ENCODE measurements at places on chromosomes 3 and 15.

DNA sequence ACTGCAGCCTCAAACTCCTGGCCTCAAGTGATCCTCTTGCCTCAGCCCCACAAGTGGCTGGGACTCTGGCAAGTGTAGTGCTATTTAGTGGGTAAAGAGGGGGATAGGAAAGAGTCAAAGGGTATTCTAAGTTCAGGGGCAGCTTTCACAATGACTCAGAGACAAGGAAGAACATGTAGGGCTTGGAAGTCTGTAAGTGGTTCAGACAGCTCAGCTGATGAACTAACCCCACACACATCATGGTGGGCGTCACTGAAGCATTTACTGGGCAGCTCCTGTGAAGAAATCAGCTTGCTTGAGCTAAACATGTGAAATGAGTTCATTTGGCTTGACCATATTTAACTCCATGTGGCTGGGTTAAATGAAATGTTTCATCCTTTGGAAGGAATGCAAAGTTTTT lies 34.6 kb upstream of the THSD4 start:
- no peak for DNase-seq

DNA sequence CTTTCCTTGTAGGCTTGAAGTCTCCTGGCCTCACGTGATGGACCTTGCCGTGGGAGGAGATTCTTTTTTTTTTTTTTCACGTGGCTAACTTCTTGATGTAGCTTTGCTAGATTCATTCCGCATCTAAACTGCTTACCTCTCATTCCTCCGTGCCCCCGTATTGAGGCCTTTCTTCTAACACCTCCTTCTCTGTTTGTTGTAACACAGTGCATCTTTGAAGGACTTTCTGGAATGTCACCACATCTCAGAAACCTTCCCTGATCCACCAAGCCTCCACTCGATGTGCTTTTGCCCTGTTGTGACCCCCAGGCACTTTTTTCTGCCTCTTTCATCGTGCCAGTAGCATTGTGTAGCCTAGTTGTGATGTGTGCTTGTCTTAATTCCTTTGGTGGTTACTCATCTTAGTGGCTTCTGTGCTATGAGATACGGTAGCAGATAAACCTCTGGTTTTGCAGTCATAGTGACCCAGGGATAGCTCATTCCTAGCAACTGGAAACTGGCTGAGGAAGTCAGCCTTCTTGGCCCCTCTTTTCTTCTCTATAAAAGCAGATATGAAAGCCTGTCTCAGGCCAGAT lies 1.6 kb upstream of the BNC1 start:
- no peak for DNase-seq

GRCh38 chr3:3278073-3278472 lies 98.6 kb upstream of the CRBN start:
- no peak for DNase-seq

DNA sequence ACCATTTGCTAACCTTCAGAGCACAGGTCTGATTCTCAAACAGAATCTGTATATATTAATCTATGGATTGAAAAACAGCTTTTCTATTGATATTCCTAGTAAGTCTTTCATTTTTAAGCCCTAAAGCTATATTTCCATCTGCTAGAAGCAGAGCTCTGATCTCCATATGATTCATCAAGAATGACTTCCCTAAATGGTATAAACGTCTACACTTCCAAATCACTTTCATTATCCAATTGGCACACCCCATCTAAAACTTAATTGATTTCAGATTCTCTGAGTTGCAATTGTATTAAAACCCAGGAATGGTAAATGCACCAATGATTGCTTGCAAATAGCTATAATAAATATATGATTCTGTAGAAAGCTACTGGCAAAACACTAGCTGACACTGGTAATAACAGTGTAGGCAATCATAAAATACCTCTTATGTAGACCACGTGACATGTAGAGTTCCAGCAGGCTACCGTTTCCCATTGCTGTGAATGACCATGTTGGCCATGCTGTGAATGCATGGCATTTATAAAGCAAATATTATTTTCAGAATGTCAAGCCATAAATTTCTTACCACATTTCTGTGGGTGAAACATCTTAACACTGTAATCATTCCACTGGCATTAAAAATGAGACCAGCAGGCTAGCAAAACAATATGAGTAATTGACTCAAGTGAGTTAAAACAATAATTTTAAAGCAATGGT lies 226.0 kb downstream of the ZMAT3 start:
- no peak for DNase-seq

- DNase-seq = peak; percentile 94
These were observed at the start of gene CCDC174 for GRCh38 chr3:14651440-14652251. TSS of gene CCDC174 (plus strand) at chr3:14651762. CDS start at chr3:14651837, 75 bp downstream.

- DNase-seq = no peak
These were observed 21.6 kb upstream of the PLXNA1 start for GRCh38 chr3:126961191-126961790.

GRCh38 chr3:110423276-110423675 lies 648.3 kb upstream of the NECTIN3 start:
- DNase-seq = no peak

DNA sequence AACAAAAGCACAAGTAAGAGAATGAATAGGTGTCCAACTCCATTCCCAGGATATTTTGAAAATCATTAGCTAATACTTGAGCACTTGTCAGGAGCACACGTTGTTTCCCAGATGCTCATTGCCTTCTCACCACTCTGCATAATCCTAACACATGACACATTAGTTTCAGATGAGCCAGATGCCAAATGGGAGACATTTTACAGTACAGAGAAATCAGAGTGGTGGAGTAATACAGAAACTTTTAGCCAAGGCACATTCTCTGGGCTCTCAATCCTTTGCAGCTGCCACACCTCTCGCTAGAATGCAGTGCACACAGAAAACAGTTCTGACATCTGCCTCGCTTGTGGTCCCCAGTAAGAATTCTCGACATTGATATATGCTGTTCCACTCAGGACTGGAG lies 76.6 kb downstream of the P3H2 start:
- DNase-seq = no peak

GRCh38 chr15:77096541-77096940 lies 25.6 kb upstream of the TSPAN3 start:
- DNase-seq = no peak

DNA sequence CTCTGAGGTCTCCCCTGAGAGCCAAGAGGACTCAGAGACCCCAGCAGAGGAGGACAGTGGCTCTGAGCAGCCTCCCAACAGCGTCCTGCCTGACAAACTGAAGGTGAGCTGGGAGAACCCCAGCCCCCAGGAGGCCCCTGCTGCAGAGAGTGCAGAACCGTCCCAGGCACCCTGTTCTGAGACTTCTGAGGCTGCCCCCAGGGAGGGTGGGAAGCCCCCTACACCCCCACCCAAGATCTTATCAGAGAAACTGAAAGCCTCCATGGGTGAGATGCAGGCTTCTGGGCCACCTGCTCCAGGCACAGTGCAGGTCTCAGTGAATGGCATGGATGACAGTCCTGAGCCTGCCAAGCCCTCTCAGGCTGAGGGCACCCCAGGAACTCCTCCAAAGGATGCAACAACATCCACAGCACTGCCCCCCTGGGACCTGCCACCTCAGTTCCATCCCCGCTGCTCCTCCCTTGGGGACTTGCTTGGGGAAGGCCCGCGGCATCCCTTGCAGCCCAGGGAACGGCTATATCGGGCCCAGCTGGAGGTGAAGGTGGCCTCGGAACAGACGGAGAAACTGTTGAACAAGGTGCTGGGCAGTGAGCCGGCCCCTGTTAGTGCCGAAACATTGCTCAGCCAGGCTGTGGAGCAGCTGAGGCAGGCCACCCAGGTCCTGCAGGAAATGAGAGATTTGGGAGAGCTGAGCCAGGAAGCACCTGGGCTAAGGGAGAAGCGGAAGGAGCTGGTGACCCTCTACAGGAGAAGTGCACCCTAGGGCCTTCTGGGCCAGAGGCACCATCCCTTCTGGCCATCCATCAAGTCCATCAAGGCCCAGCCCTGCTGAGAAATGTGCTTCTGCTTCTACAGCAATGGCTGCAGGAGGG lies 23.6 kb downstream of the PLEKHO2 start:
- DNase-seq = no peak

DNA sequence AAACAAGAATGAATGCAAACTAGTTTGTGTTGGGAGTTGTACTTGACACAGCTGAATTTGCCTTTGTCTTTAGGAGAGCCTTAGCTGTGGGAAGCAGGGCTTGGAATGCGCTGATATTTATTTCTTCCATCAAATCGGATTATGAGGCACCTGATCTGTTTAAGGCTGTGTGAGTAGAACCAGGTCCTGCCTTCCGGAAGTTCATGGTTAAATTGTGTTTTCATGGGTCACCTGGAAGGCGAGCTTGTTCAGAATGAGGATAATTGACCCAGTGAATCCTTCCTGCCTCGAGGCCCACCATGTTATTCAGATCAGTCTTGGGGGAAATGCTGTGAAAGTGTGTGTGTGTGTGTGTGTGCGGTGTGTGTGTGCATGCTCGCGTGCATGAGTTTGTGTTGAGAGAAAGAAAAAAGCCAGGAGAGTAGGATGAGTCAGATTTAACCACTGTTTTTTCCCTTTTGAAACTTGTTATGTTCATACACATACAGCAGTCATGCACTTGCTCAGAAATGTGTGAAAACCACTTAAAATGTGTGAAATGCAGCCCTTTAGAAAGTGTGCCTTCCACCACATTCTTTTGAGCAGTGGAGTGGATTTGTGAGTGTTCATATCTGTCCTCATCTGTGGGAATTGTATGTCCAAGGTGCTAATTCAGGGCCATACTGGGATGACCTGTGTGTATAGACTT lies 36.7 kb downstream of the SMAD3 start:
- peak; percentile 57 for DNase-seq

- DNase-seq = no peak
These were observed 132.3 kb downstream of the CHCHD6 start for GRCh38 chr3:126836220-126836860.

DNA sequence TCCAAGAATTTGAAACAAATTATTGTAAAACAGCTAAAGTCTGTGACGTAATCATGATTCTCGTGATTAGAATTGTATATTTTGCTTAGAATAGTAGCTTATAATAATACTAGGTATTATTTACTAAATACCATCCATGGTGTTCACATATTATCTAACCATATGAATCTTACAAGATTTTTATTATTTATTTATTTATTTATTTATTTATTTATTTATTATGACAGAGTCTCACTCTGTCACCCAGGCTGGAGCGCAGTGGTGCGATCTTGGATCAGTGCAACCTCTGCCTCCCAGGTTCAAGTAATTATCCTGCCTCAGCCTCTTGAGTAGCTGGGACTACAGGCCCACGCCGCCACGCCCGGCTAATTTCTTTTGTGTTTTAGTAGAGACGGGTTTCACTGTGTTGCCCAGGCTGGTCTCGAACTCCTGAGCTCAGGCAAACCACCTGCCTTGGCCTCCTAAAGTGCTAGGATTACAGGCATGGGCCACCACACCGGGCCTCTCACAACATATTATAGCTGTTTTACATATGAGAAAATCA lies 173.5 kb downstream of the EPHA3 start:
- DNase-seq = no peak

GRCh38 chr3:169432708-169433432 lies 230.6 kb downstream of the MECOM start:
- DNase-seq = no peak

GRCh38 chr3:177402533-177402932 lies 205.3 kb upstream of the TBL1XR1 start:
- DNase-seq = no peak

DNA sequence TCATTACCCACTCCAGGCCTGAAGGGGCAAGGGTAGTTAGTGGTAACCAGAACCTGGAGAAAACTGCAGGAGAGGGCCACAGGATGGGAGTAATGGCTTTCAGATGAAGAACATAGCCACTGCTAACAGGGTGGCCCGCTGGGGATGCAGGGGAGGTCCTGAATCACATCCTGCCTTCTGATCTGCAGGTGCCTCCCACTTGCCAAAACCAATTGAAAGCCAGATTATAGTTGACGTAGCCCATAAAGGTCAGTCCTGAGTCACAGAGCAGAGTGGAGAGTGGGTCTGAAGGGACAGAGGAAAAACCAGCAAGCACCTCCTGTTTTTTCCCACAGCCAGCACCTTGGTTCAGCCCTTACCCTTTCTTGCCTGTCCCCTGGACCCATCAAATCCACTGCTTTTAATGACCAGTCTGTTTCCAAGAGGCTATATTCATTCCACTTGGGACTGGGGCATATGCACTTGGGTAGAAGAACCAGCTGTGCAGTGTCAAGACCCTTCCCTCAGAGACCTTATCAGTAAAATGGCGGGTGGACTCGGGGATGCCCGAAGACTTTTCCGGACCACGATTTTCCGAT lies 646 bp upstream of the SLC35G2 start:
- DNase-seq = peak; percentile 13

DNA sequence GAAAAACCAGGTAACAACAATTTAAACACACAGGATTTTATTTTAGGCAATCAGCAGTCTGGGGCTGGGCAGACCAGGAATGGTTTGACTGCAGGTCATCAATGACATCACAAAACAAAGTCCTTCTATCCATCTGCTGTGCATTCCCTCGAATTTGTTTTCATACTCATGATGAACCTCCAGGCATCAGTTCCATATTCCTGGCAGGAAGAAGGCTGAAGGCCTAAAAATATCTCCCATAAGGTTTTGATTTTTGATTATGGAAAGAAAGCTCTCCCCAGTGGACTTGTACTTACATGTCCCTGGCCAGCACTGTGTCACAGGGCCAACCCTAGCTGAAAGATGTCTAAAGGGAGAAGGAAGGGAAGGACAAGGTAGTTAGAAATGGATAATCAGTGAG lies 107.4 kb downstream of the PEAK1 start:
- DNase-seq = no peak

- DNase-seq = no peak
These were observed 6.7 kb downstream of the SUMF1 start for GRCh38 chr3:4460334-4460733.

DNA sequence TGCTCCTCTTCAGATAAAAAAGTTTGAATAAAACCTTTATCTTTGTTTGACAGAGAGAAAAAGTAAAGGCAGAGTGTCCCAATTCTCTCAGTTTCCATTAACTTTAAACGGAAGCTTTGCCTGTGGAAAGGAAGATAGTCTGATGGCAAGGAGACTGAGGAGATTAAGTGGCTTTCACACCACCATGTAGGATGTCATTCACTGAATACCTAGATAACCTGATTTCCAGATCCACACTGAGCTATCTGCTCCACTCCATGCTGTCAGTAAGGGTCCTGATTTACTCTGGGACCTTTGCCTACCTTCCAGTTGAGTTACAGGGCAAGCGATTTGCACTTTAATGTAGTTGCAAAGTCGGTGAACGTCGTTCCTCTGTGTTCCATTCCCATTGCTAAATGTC lies 233.4 kb upstream of the TBL1XR1 start:
- DNase-seq = no peak

DNA sequence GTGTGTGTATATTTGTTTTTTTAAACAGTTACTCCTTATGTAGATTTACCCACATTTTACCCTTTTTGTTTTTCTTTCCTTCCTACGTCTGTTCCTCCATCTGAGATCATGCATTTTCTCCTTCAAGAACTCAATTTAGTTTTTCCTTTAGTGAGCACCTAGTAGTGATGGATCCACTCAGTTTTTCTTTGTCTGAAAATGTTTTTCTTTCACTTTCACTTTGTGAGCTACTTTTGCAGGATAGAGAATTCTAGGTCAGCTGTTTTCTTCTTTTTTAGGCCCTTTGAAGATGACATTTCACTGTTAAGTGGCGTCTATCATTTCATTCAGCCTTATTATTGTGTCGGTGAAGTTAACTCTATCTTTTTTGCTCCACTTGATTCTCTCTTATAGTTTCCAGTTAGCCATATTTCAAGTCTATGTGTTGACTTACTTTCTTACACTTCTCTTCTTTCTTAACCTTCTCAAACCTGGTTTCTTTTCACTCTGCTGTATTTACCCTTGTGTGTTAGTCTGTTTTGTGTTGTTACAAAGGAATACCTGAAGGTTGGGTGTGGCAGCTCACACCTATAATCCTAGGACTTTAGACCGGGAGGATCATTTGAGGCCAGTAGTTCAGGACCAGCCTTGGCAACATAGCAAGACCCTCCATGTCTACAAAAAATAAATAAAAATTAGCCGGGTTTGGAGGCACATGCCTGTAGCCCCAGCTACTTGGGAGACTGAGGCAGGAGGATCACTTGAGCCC lies 55.8 kb downstream of the PRKCI start:
- no peak for DNase-seq
